H1 (cell line): ENCODE measurements at places on chromosomes 1 and 21. TPM values are rescaled to one million over a fixed set of nuclear protein-coding genes. Genes with fewer than 3 reads are reported as not detected.

DNA sequence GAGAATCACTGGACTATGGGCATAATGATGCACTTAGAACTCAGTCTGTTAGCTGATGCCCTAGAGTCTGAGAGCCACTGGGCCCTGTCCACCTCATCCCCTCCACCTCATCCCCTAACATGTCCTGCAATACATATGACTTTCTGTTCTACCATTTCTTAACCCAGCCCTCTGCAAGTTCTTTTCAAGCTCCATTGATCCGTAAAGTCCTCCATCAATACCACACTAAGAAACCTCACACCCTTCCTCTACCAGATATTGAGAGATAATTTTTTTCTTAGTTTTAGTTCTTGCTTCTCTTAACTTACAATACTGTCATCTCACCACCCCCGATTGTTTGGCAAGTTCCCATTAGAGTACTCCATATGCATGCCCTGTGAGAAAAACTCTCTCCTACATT, 22.1 kb downstream of the FCRL4 start:
- no peak for DNase-seq

The KLHDC9 gene
- polyA plus RNA-seq = 15.6 and 18.0 TPM in 2 replicates

The MATN1 gene
- polyA plus RNA-seq = 0.11 and 0.12 TPM in 2 replicates

DNA sequence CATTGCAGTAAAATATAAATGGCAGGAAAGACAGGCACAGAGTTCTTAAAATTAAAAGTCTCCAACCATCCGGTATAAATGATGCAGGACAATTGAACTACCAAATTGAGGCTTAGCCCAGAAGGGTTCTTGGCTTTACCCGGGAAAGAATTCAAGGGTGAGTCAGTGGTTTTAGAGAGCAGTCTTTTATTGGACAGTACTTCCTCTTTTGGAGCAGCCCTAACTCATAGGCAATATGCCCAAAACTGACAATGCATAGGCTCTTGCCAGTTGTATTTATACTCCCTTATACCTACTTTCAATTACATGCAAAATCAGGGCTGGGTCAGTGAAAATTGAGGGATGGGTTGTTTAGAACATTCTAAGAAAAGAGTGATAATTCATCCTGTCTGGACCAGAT, 1628.9 kb upstream of the PRMT6 start:
- DNase-seq = no peak

The CITED4 gene
- polyA plus RNA-seq = 5.4 and 11.1 TPM in 2 replicates

The RHOU gene
- polyA plus RNA-seq = 3.0 TPM in 2 replicates

DNA sequence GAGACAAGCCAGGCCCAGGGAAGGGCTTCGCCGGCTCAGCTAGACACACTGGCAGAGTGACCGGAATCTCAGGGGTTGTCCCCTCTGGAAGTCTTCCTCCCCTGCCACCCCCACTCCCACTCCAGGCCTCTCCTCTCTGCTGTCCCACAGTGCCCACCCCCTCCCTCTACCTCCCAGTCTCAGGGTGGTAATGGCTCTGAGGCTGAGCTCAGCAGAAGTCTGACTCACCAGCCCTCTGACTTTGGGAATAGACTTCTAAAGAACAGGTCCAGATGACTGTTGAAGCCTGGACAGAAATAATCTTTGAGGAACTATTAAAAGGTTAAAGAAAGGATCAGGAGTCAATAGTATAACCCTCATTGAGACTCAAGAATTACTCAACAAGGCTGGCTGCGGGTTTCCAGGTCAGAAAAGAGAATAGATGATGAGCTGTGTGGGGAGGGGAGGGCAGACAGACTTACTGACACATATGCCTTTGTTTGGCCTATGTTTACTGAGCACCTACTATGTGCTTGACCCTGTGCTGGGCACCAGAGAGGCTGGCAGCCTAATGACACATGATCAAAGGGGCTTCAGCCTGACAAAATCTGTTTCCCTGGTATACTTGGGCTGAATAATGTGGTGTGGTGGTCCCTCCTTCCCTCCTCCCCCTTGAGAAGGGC, 8.2 kb downstream of the HCRTR1 start:
- no peak for DNase-seq

The TOR3A gene
- polyA plus RNA-seq = 15.3 and 26.9 TPM in 2 replicates

The SPRR2B gene
- not detected in 2 replicates for polyA plus RNA-seq

The ZMYM1 gene
- 7.5 and 10.0 TPM in 2 replicates for polyA plus RNA-seq

DNA sequence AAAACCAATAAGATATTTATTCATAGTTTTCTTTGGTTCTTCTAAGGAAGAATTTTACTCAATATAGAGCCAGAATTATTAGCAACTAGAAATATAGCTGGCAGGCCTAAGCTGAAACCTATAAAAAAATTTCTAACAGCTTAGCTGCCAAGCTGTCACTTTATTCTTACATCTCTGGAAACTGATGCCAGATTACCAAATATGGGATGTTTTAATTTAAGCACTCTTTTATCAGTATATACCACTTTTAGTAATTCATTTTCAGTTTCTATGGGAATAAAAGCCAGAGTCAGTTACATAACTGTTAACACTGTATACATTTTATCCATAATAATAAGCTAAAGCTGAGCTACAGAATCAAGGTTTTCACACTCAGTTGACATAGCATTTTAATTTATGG, 68.7 kb upstream of the MPC2 start:
- DNase-seq = no peak

DNA sequence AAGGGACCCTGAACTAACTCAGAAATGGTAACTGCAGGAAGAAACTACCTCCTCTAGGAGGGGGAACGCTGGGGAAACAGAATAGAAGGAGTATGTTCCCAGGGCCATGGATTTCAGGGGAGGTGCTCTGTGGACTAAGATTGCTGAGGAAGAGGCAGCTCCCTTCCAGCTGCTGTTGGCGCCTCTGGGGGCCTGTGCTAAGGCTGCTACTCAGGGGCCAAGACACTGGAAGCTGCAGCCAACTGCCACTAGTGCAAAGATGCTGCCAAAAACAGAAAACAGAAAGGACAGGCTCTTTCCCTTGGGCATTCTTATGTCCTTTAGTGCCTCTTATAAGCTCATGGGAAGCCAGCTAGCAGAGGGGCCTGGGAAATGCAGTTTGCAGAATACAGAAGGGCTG, 58.0 kb upstream of the SGIP1 start:
- DNase-seq = no peak

The CHI3L1 gene
- 0.57 and 1.0 TPM in 2 replicates for polyA plus RNA-seq

- DNase-seq = no peak
These were observed 150.1 kb downstream of the PLPP3 start for GRCh38 chr1:56429288-56429687.

- DNase-seq = no peak
These were observed 289.7 kb upstream of the NRIP1 start for GRCh38 chr21:15354516-15354915.

The TPRG1L gene
- 19.8 and 22.3 TPM in 2 replicates for polyA plus RNA-seq

DNA sequence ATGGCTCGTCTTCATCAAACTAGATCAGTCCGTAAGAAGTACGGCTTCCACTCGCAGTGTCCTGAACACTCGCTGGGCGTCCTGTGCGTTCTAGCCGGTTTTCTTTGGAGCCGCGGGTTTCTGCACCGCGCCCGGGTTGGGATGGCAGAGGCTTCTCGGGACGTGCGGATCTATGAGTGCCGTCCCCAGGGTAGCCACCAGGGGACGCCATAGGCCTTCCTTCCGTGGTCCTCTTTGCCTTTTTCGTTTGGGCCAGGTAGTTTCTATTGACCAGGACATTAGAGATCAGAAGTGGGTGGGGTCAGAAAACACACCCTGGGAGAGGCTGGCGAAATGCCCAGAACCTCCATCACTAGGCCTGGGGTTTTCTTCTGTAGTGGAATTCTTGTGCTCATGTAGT, 273.8 kb downstream of the FAM72C start:
- peak; percentile 29 for DNase-seq

The BLACAT1 gene
- polyA plus RNA-seq = 6.3 and 10.5 TPM in 2 replicates

DNA sequence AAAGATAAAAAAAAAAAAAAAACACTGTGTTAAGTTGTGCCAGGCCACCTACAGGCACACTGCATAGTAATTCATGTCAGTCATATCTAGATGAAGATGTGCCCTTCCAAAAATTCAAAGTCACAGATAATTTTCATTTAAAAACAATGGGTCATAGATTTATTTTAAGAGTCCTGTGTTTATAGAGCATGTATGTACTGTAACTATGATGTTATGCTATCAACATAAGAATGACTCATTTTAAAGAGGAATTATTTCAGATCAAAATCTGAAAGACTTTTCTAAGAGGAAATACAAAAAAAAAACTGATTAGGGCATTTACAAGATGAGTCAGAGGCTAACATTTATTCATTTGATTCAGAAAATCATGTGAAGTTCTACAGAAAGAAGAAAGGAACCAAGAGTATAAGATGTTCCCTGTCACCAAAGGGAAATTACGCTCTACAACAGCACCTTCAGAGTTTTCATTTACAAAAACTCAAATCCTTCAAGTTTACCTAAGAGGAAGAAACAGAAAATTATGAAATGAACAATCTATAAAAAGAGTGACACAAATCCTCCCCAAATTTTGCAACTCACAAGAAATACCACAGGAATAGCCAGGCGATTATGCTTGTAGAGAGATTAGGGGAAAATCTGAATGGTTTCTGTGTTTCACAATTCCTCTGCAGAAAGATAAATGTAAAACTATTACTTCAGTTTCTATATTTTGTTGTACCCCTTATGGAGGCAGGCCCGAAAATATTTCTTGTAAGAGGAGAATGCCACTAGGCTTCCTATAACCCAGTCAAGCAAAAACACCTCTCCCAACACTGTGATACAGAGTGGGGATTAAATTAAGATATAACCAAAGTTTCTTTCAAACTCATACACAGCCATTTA, 13.8 kb downstream of the TP53BP2 start:
- DNase-seq = no peak

The SLFNL1 gene
- not detected in 2 replicates for polyA plus RNA-seq

The IGSF21 gene
- polyA plus RNA-seq = 22.5 and 37.6 TPM in 2 replicates

GRCh38 chr1:179814546-179814838, 63.1 kb downstream of the TOR1AIP2 start:
- no peak for DNase-seq

The SAMD11 gene
- polyA plus RNA-seq = 0.18 and 0.66 TPM in 2 replicates

- DNase-seq = peak; percentile 91
These were observed 49.9 kb upstream of the CYP2J2 start for GRCh38 chr1:59976194-59977074.

The HSPG2 gene
- polyA plus RNA-seq = 17.8 and 27.7 TPM in 2 replicates

DNA sequence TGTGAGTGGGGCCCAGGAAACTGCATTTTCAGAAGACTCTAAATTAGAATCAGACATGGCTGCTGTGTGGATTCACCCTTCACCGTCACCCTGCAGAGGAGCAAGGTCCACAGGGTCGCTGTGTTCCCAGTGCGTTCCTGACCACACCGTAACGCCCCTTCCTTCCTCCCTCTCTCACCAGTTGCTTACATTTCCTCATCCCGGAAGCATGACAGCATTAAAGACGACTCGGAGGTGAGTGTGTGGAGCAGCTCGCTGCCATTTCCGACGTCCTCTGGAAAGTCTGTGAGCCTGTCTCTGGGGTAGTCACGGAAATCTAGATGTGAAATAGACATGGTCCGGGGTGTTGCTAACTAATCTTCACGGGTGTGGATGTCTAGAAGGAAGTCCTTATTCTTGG, 45.9 kb downstream of the FAAP20 start:
- no peak for DNase-seq

DNA sequence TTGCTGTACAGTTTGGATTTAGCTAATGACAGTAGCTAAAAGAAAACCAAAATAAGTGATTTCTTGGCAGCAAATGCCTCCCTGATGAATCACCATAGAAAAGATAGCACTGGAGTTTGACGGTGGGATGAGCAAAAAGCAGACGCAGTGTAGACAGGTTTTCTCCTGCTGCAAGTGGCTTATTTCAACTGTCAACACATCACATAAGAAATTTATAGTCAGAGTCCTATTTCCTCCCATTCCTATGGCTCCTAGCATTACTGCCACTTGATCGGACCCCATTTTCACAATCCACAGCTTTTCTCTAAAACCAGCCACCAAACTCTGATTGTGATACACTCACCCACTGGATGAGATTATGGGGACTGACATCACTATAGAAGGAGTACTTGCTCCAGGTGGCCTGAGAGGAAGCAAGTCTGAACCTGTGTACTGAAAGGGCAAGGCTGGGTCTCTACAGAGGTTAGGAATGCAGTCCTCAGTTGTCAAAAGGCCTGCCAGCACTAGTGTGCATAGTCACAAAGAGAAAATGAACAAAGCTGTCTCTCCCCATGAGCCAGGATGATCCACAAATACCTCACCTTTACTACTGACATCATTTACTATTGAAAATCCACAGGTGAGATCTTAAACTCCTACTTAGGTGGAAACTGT, 359.8 kb downstream of the LTN1 start:
- no peak for DNase-seq

The OLFML2B gene
- 6.5 and 7.8 TPM in 2 replicates for polyA plus RNA-seq

DNA sequence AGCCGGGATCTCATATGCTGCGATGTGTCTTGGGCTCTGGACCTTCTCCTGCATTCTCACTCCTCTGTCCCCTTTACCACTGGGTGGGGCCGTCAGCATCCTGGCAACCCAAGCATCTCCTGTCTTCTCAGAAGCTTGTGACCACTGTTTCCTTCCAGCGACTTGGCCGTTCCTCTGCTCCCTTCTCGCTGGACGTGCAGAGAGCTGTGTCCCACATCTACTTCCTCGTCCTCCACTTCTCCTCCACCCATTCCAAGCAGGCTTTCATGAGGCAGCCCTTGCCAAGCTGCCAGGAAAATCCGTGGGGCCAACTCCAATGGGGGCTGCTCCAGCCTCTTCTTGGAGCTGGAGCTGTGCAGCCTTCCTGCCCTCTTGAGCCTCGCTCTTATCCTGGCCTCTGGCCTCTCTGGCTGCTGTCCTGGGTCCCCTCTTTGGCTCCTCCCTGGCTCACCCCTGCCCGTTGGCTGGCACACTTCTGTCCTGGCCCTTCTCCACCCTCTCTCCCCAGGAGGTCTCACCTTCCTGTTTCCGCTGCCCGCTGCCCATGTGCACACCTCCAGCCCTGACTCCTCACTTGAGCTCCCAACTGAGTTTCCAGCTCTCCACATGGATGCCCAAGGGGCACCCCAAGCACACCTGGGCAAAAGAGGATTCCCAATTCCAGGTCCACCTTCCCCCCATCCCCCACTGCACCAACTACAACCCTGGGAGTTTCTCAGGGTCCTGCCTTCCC, 8.7 kb downstream of the FAM131C start:
- no peak for DNase-seq

GRCh38 chr1:66931590-66931989, 6.8 kb downstream of the MIER1 start:
- DNase-seq = no peak

The F13B gene
- not detected in 2 replicates for polyA plus RNA-seq

The PSMB4 gene
- polyA plus RNA-seq = 1,009 and 1,098 TPM in 2 replicates

- no peak for DNase-seq
These were observed 49.6 kb downstream of the ST6GALNAC3 start for GRCh38 chr1:76124196-76124595.

- DNase-seq = no peak
These were observed 118.2 kb upstream of the HOOK1 start for GRCh38 chr1:59696421-59697115.

The DPYD gene
- polyA plus RNA-seq = 0.13 and 0.29 TPM in 2 replicates

- no peak for DNase-seq
These were observed 14.1 kb downstream of the MFSD2A start for GRCh38 chr1:39969048-39969447.

The NSL1 gene
- 25.4 and 33.8 TPM in 2 replicates for polyA plus RNA-seq

- no peak for DNase-seq
These were observed 58.9 kb upstream of the POU2F1 start for GRCh38 chr1:167161762-167162161.

- DNase-seq = peak; percentile 80
These were observed 29.6 kb upstream of the RNF187 start for GRCh38 chr1:228457396-228458176.

The NUDC gene
- 43.2 and 53.5 TPM in 2 replicates for polyA plus RNA-seq
